Tibial artery (tissue), 4 donors: ENCODE measurements at places on chromosomes 2 and 18.

- H3K4me3 ChIP-seq: no peak overlapping the region
- H3K36me3 ChIP-seq: no peaks in the 10 kb centered on the region
- DNase-seq: peak; percentile 39
- no peaks in the 10 kb centered on the region for H3K27me3 ChIP-seq
These were observed 143.9 kb upstream of the FN1 start for GRCh38 chr2:215579809-215580208.

GRCh38 chr2:36466135-36466534 is 110.6 kb downstream of the CRIM1 start:
- H3K27ac ChIP-seq: peak overlapping the region; percentile 69
- H3K27me3 ChIP-seq: no peaks in the 10 kb centered on the region
- H3K4me3 ChIP-seq: no peak overlapping the region
- H3K36me3 ChIP-seq: peaks cover 38% of the 10 kb centered on the region

GRCh38 chr2:40329739-40330030 is 122.2 kb downstream of the SLC8A1 start:
- no peaks in the 10 kb centered on the region for H3K27me3 ChIP-seq
- DNase-seq: no peak
- H3K36me3 ChIP-seq: no peaks in the 10 kb centered on the region
- peak overlapping the region; percentile 60 for H3K27ac ChIP-seq
- no peaks in the 10 kb centered on the region for H3K4me1 ChIP-seq

GRCh38 chr2:54348646-54349045 is 92.6 kb upstream of the TSPYL6 start:
- H3K4me1 ChIP-seq: no peaks in the 10 kb centered on the region
- H3K36me3 ChIP-seq: no peaks in the 10 kb centered on the region
- H3K4me3 ChIP-seq: no peak overlapping the region
- no peaks in the 10 kb centered on the region for H3K27me3 ChIP-seq

GRCh38 chr2:15253247-15253646 is 307.9 kb downstream of the NBAS start:
- no peaks in the 10 kb centered on the region for H3K4me1 ChIP-seq
- H3K4me3 ChIP-seq: no peak overlapping the region
- peaks cover 7% of the 10 kb centered on the region for H3K36me3 ChIP-seq

- no peak overlapping the region for H3K27ac ChIP-seq
- H3K36me3 ChIP-seq: no peaks in the 10 kb centered on the region
- H3K4me3 ChIP-seq: no peak overlapping the region
- no peaks in the 10 kb centered on the region for H3K27me3 ChIP-seq
- H3K4me1 ChIP-seq: peaks cover 19% of the 10 kb centered on the region
These were observed 4.7 kb upstream of the TGFA start for GRCh38 chr2:70558195-70558808.

DNA sequence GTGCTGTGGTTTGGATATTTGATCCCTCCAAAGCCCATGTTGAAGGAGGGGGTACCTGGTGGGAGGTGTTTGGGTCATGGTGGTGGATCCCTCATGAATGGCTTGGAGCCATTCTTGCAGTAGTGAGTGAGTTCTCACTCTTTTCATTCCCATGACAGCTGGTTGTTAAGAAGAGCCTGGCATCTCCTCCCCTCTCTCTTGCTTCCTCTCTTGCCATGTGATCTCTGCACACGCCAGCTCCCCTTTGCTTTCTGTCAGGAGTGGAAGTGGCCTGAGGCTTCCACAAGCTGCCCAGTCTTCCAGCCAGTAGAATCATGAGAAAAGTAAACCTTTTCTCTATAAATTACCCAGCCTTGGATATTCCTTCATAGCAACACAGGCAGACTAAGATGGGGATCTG is 8.6 kb downstream of the ADD2 start:
- DNase-seq: no peak
- no peaks in the 10 kb centered on the region for H3K36me3 ChIP-seq
- peaks cover 22% of the 10 kb centered on the region for H3K27me3 ChIP-seq

GRCh38 chr2:230155359-230155758 is 64.4 kb downstream of the SP110 start:
- no peaks in the 10 kb centered on the region for H3K27me3 ChIP-seq
- DNase-seq: no peak
- no peaks in the 10 kb centered on the region for H3K4me1 ChIP-seq
- H3K36me3 ChIP-seq: no peaks in the 10 kb centered on the region
- H3K27ac ChIP-seq: no peak overlapping the region
- no peak overlapping the region for H3K4me3 ChIP-seq

DNA sequence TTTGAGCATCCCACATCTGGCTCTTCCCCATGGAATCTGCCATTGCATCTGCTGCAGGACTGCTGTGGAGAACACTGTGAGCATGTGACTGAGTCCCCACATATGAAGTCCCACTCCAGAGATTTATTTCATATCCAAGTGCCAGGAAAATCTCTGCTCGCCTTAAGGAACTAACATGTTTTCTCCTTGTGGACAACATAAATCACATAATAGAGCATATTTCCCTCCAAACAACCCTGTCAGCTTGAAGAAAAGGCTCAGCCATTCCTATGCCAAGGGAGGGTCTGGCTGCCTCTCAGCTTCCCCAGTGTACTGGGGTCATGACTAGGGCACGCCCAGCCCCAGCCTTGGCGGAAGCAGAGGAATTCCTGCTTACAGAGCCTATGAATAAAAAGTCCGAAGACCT is 193.7 kb downstream of the DNER start:
- peaks cover 2% of the 10 kb centered on the region for H3K27me3 ChIP-seq
- peaks cover 7% of the 10 kb centered on the region for H3K4me1 ChIP-seq

- H3K4me1 ChIP-seq: peaks cover 15% of the 10 kb centered on the region
- no peak overlapping the region for H3K4me3 ChIP-seq
- H3K27me3 ChIP-seq: no peaks in the 10 kb centered on the region
- no peaks in the 10 kb centered on the region for H3K36me3 ChIP-seq
- DNase-seq: no peak
- H3K27ac ChIP-seq: peak overlapping the region; percentile 35
These were observed 79.8 kb upstream of the FZD7 start for GRCh38 chr2:201953880-201954279.

DNA sequence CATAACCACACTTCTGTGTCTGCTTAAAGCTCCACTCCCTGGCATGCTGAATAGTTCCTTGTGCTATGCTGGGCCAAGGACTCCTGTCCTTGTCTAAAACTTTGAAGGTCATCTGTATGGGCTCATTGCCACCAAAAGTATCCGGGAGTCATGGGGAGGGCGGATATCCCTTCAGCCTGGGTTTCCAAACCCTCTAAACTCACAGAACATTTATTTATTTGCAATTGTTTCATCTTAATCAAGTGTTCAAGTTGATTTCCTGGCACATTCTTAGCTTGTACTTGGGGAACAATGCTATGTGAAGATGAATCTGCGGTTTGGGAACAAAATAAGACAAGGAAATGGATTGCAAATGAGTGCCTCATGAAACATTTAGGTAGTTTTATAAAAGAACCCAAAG is 1.8 kb downstream of the NOSTRIN start:
- no peak overlapping the region for H3K27ac ChIP-seq
- no peaks in the 10 kb centered on the region for H3K27me3 ChIP-seq
- H3K36me3 ChIP-seq: no peaks in the 10 kb centered on the region
- H3K4me1 ChIP-seq: no peaks in the 10 kb centered on the region

GRCh38 chr2:54997826-54998225 is 52.4 kb downstream of the RTN4 start:
- H3K36me3 ChIP-seq: no peaks in the 10 kb centered on the region
- H3K4me1 ChIP-seq: peaks cover 32% of the 10 kb centered on the region
- H3K4me3 ChIP-seq: no peak overlapping the region
- no peak overlapping the region for H3K27ac ChIP-seq
- H3K27me3 ChIP-seq: no peaks in the 10 kb centered on the region

- H3K27me3 ChIP-seq: no peaks in the 10 kb centered on the region
- no peak for DNase-seq
- H3K27ac ChIP-seq: no peak overlapping the region
- H3K4me1 ChIP-seq: no peaks in the 10 kb centered on the region
- H3K36me3 ChIP-seq: no peaks in the 10 kb centered on the region
These were observed 21.2 kb downstream of the PTRHD1 start for GRCh38 chr2:24771764-24772586.

DNA sequence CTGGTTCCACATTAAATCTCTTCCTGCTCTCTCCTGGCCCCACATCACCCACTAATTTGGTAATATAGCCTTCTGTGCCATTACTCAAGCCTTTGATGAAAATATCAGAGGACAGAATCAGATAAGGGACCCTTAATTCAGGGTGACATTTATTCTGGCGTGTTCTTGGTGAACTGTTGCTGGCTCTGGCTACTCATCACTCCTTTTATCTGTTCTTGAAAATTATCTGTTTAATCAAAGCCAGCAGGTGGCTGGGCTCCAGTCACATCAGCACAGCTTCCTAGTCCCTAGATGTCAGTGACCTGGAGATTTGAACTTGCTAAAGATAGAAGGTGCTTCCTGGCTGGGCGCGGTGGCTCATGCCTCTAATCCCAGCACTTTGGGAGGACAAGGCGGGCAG is 26.9 kb upstream of the SLC35F6 start:
- H3K27ac ChIP-seq: no peak overlapping the region
- no peak overlapping the region for H3K4me3 ChIP-seq
- H3K36me3 ChIP-seq: no peaks in the 10 kb centered on the region
- H3K4me1 ChIP-seq: no peaks in the 10 kb centered on the region

DNA sequence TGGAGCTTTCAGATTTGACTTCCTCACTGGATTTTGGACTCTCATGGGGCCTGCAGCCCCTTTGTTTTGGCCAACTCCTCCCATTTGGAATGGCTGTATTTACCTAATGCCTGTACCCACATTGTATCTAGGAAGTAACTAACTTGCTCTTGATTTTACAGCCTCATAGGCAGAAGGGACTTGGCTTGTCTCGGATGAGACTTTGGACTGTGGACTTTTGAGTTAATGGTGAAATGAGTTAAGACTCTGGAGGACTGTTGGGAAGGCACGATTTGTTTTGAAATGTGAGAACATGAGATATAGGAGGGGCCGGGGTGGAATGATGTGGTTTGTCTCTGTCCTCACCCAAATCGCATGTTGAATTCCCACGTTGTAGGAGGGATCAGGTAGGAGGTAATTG is 233.4 kb upstream of the GALNT5 start:
- H3K4me1 ChIP-seq: no peaks in the 10 kb centered on the region
- H3K4me3 ChIP-seq: no peak overlapping the region
- H3K27ac ChIP-seq: no peak overlapping the region

DNA sequence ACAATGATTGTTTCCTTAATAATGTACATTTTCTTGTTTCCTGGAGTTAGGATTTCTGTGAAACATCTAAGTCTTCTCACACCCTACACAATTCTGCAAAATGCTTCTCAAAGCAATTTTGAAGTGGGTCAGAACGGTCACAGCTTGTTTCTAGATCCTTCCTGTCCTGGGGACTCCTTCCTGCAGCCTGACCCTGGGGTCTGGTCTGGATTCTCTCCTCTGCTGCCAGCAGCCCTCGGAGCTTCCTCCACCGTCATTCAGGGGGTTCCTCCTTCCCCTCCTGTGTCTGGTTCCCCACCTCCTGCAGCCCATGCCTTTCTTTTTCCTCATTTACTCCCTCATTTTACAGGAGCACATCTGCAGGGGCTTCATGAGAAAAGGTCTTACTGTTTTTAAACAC is 322.1 kb downstream of the AGPS start:
- no peaks in the 10 kb centered on the region for H3K4me1 ChIP-seq
- H3K4me3 ChIP-seq: no peak overlapping the region
- no peaks in the 10 kb centered on the region for H3K36me3 ChIP-seq
- H3K27ac ChIP-seq: no peak overlapping the region
- no peaks in the 10 kb centered on the region for H3K27me3 ChIP-seq

DNA sequence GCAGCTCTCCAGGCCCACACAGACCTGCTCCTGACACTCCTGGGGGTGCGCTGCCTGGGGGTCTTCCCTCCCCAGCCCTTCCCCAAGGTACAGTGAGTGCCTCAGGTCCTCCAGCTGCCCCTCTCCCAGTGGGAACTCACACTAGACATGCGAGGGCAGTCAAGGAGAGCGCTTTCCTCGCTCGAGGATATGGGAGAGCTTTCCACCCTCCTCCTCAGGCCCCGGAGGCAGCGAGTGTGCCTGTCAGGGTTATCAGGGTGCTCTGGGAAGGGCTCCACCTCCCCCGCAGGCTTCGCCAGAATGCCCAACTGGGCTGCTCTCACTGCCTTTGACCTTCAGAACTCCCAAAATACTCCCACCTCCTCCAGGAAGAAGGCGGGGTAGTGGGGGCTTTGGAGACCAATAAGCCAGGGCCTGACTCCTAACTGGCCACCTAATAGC is 85.7 kb upstream of the LAPTM4A start:
- DNase-seq: no peak
- peaks cover 24% of the 10 kb centered on the region for H3K27me3 ChIP-seq
- H3K4me3 ChIP-seq: no peak overlapping the region
- no peaks in the 10 kb centered on the region for H3K36me3 ChIP-seq
- H3K27ac ChIP-seq: no peak overlapping the region

DNA sequence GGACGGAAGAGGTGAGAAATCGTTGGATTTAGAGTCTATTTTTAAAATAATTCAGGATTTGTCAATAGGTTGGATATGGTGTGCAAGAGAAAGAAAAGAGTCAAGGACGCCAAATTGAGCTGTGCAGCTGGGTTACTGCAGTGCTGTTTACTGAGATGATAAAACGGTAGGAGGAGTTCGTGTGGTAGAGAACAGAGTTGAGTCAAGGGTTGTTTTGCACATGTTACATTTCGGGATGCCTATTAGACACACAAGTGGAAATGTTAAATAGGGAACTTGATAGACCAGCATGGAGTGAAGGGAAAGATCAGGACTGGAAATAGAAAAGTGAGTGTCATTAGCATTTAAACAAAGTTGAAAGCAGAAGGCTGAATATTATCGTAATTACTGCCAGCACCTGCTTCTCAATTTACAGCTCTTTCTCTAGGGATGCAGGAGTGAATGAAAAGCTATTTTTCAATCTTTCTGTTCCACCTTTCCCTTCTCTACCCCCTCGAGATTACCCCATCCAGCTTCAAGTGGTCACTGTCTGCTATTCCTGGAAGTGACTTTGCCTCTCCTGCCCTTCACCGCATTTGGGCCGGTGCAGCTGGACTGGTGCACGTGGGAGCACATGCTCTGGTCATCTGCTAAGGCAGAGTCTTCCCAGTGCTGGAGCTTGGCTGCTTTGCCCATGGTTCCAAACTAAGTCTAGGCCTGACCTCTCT is 30.3 kb downstream of the GPR75 start:
- H3K27ac ChIP-seq: no peak overlapping the region
- peaks cover 19% of the 10 kb centered on the region for H3K36me3 ChIP-seq
- DNase-seq: no peak
- no peak overlapping the region for H3K4me3 ChIP-seq
- no peaks in the 10 kb centered on the region for H3K4me1 ChIP-seq
- no peaks in the 10 kb centered on the region for H3K27me3 ChIP-seq

- H3K4me3 ChIP-seq: peak overlapping the region; percentile 95
- no peaks in the 10 kb centered on the region for H3K4me1 ChIP-seq
- peak; percentile 41 for DNase-seq
- H3K36me3 ChIP-seq: no peaks in the 10 kb centered on the region
These were observed 504 bp downstream of the ASAP2 start for GRCh38 chr2:9206991-9207640.

DNA sequence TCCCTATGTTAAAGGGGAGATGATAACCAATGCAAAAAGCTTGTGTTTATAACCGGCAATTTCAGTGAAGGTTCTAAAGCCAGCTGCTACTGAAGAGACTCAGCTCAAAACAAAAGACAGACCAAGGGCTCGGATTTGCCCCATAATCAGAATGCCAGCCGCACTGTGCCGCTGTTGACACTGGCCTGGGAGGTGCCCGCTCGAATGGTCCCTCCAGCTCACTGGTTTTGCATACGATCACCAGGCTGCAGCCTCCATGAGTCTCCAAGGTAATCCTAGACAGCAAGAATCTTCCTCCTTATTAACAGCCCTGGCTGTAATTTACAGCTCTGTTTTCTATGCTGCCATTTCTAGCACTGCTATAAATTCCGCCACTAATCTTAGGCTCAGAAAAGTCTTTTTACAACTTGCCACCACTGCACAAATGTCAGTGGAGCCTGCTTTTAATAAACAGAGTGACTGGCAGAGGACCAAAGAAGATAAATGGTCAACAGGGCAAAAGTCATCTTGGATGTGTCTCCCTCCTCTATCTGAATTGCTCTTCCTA is 155.7 kb upstream of the SH3BP4 start:
- peaks cover 2% of the 10 kb centered on the region for H3K27me3 ChIP-seq
- no peaks in the 10 kb centered on the region for H3K4me1 ChIP-seq
- no peak overlapping the region for H3K4me3 ChIP-seq
- no peaks in the 10 kb centered on the region for H3K36me3 ChIP-seq
- H3K27ac ChIP-seq: no peak overlapping the region
